ENCODE measurements at places on chromosomes 6 and 20. TPM values are rescaled to one million over a fixed set of nuclear protein-coding genes. Genes with fewer than 3 reads are reported as not detected.

OR2B6 gene
- not detected for total RNA-seq

GRM1 gene
- total RNA-seq = under 0.01 TPM

TAPBP gene
- 45.6 TPM for total RNA-seq

COL9A3 gene
- 0.30 TPM for total RNA-seq

SAMD10 gene
- total RNA-seq = 0.23 TPM

VGLL2 gene
- total RNA-seq = not detected

SPAG4 gene
- 17.3 TPM for total RNA-seq

BTN1A1 gene
- total RNA-seq = not detected

PM20D2 gene
- 1.4 TPM for total RNA-seq

NPBWR2 gene
- total RNA-seq = not detected

SDHAF4 gene
- 3.3 TPM for total RNA-seq

HLA-DMA gene
- 2.9 TPM for total RNA-seq

HMGN3 gene
- 54.4 TPM for total RNA-seq

FHL5 gene
- not detected for total RNA-seq
